ENCODE measurements at places on chromosomes 1 and 21.

GRCh38 chr21:45905196-45905595 is 76.4 kb upstream of the COL6A1 start:
- DNase-seq, result no peak

DNA sequence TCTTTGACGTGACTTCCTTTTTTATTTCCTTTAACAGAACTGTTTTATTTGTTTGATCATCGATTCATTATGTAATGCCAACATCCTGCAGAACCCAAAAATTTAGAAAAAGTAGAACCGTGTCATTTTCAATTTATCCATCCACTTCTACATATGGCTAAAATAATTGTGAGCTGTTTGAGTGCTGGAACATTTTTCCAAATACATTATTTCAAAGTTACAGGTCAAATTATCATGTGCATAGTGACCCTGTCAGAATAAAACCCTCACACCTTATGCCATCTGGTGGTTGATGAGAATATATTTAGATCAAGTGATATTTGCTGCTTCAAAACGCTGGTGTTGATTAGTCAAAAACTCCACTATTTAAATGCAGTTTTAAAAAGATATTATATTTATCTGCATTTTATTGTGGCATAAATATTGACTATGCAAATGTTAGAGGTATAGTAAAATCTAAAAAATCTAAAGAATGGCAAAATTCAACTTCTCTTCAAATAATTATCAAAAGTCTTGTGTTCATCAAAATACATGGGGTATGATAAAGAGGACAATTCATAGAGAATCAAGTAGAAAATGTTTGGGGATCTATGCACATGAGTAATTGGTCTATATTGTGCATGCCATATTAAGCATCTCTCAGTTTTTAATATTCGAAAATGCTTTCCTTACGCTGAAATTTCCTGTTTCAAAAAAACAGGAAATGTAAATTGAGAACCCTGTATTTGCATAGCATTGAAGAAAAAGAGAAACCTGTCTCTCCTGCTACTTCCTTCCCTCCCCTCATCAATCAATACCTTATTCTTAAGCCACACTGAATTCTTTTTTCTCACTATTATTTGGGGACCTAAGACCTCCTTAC is 39.7 kb downstream of the UBE2U start:
- peak; percentile 48 for DNase-seq

GRCh38 chr1:97726386-97726785 is 194.4 kb downstream of the DPYD start:
- no peak for DNase-seq

DNA sequence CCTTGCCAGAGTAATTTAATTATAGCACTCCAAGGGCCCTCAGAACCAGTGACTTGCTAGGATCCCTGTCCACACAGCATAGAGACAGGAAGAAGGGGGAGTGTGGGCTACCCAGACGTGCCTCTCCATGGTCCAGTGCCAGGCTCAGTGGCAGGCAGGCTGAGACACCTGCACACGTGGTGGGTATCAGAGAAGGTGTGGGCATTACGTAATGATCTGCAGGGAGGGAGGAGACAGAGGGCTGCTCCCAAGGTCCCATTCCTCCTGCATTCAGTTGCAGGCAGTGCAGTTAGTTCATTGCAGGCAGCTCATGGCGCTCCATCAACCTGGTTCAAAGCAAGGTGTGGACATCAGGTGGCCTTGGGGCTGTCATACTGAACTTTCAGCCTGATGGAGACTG is 49.9 kb downstream of the C8B start:
- peak; percentile 81 for DNase-seq

GRCh38 chr1:7149080-7149838 is 364.0 kb downstream of the CAMTA1 start:
- peak; percentile 92 for DNase-seq

DNA sequence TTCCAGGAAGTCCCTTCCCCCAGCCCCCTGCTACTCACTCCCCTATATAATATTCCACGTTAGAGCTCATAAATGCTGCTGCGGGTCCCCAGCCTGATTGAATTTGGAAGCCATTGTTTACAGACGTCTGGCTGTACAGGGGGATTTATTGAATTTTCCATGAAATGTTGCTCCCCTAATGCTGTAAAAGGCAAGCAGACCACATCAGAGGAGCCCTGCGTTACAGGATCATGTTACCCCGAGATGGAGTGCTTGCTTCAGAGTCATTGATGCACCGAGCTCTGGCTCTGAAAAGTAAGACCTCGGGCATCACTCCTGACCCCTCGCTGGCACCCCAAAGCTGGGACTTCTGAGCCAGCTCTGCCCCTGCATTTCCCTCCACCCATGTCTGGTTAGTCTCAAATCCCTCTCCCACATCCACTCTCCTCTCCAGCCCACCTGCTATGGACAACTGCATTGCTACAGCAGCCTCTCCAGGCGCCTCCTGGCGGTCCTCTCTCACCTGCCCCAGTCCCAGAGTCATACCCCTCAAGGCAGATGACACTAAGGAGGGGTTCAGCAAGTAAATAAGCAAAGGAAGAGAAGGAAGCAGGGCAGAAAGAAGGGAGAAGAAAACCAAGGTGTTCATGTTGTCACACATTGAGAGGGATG is 127.8 kb downstream of the TMEM53 start:
- no peak for DNase-seq

- no peak for DNase-seq
Measured at GRCh38 chr1:97806996-97807520, 113.8 kb downstream of the DPYD start.

DNA sequence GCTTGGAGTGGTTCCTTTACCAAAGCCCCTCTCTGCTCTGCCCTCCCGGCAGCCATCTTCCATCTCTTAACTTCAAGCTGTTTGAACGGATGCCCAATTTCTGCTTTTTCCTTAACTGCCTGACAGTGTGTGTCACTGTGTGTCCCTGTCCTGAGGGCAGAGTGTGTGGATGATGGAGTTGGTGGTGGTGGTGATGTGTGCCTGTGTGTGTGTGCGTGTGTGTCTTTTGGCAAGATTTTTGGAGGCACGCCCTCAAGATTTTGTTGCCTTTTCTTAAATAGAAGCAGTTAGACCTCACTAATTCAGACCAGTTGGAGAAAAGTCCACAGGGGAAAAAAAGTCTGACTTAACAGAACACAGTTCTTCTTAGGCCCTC is 30.3 kb downstream of the SERTAD4 start:
- no peak for DNase-seq

DNA sequence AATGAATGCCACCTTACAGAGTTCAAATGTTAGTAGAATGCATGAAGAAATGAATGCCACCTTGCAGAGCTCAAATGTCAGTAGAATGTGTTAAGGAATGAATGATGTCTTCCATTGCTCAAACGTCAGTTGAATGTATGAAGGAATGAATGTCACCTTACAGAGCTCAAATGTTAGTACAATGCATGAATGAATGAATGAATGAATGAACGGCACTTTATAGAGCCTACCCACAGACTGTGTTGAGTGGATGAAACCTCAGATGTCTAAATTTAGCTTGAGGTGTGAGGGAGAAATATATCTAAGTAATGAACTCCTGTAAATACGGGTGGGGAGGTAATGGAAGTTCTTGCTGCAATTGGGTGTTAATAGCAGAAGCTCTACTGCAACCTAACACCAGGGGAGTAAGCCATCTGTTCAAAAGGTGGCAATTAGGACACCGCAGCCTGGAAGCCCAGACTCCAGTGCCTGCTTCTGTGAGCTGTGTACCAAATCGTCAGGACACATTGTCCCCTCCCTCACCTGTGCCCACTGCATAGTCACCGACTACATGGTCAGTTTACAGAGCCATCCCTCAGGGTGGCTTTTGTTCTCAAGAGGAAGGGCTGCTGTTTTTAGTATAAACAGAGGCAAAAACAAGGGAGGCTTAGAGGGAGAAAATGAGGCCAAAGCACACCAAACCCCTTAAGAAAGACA is 26.7 kb downstream of the SUSD4 start:
- DNase-seq, result no peak

DNA sequence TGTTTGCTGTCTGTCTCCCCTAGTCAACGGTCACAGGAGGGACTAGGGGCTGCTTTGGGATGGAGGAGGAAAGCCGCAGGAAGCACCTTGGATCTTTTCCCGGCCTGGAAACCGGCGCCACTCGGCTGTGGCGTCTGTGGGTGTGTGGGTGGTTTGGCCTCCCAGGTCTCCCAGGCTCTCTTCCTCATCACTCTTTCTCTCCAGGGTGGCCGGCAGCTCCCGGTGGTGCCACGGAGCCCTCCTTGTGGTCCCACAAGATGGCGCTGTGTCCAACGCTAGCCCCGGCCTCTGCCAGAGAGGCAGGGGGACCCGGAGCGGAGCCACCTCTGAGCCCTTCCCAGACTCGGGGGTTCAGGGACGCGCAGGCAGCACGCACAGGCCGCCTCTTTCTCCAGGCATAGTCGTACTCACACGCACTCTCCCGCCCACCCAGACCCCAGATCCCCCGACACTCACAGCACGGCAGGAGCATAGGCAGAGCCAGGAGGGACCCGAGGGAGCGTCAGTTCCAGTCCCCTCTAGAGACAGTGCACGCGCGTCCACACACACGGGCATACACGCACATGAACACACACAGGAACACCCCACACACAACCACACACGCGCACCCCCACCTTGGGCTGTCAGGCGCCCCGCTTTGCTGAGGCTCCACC is 31.2 kb downstream of the CDCP2 start:
- peak; percentile 89 for DNase-seq

DNA sequence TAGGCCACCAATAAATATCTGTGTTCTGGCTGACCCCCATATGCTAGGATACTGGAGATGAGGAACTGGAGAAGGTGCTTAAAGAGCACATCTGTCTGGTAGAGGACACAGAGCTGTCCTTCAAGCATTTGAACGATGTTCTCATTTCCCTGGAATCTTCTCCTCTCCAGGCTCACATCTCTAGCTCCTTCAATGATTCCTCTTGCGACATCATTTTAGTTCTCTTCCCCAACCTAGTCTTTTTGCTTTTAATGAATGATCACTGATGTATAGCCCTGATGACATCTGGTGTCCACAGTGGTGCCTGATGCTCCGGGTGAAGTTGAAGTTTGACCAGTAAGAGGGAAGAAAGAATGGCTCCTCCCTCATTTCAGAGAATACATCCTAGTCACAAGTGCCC is 80.8 kb upstream of the UBE2U start:
- DNase-seq, result no peak

DNA sequence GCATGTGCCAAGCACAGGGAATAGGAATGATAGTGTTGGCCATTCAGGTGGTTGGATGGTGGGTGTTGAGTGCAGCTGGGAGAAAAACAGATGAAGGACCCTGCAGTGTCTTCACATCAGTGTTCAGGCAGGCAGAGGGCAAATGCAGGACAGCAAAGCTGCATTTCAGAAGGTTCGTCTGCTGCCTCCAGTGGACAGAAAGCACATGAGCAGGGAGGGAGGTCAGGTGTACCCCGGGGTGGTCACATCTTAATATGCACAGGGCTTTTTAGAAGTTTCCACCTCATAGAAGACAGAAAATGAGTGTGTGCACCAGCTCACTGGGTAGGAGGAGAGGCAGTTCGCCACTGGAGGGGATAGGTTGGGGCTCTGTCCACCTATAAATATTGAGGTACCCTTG is 184.9 kb downstream of the SLC35F3 start:
- DNase-seq, result no peak

DNA sequence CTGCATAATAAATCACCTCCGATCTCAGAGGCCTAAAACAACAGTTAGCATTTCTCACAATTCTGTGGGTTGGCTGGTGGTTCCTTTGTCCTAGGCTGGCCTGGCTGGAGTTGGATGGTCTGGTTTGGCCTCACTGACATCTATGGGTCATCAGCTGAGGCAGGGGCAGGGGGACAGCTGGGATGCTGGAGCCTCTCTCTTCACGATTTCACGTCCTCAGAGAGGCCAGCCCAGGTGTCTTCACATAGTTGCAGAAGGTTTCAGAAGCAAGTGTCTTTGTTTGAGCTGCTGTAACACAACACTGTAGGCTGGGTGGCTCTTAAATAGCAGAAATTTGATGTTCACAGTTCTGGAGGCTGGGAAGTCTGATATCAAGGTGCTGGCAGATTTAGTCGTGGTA is 155.5 kb upstream of the CACNA1E start:
- DNase-seq, result no peak

GRCh38 chr1:67135354-67135753 is 584 bp upstream of the C1orf141 start:
- no peak for DNase-seq

- DNase-seq, result no peak
Measured at GRCh38 chr1:186617926-186618325, 62.3 kb downstream of the PTGS2 start.

- DNase-seq, result no peak
Measured at GRCh38 chr1:210085359-210085758, 147.2 kb upstream of the SERTAD4 start.

DNA sequence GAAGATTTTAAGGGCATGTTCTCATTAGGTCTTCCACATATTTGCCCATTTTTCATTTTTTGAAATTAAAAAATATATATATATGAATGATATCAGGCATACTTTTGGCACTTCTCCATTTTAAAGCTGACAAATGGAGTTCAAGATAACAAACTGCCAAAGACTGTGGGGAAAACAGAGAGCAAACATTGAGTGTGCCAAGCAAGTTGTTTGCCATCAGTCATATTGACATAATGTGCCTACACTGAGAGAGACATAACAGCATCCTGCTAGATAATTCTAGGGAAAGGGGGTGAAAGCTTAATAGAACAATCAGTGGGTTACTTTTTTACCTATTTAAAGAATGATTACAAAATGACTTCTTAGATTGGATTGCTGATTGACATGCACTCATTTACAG is 529.4 kb upstream of the CXADR start:
- DNase-seq, result no peak

DNA sequence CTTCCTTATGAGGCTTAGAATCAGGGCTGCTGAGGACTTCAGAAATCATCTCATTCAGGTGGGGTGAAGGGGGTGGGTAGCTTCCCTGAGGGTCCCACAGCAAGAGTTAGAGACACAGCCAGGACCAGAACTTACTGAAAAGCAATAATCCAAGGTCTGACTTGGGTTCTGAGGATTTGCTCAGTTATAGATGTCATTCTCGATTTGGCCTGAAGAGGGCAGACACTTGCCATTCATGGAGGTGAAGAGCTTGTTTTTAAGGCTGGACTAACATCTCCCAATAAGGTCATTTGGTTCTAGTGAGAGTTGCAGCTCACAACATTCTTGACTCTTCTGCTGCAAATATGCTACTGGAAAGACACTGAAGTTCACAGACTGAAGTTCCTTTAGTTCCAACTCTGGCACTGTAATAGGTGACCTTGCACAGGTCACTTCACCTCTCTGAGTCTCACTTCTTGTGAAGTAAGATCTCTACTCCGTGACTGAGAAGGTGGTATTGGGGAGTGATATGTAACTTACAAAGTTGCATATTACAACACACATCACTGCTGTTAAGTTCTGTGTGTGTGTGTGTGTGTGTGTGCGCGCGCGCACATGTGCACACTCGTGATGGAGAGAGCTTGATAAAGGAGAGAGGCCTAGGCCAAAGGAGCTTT is 69.8 kb upstream of the DIRAS3 start:
- DNase-seq, result peak; percentile 88

DNA sequence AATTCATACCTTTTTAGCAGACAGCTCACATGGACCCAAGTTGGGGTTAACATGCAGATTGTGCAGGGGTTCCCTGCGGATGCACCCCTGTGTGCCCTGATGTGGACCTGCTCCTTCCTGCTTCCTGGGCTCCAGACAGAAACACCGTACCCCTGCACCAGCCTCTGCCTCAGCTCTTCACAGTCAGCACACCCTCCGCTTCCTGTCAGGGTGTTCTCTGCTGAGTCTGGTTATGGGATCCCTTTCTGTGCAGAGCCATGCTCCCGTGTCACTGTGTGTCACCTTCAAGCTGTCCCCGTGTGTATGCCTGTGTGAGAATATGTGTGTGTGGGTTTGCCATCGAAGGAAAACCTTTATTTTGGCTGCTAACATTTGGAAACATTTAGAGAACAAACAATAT is 48.7 kb upstream of the KCNJ15 start:
- no peak for DNase-seq
